ENCODE measurements at places on chromosomes 1 and 21.

GRCh38 chr21:39804240-39804639, 59.3 kb downstream of the IGSF5 start:
- H3K36me3 ChIP-seq, result no peaks in the 10 kb centered on the region
- no peak overlapping the region for H3K27ac ChIP-seq
- no peak for DNase-seq
- no peak overlapping the region for H3K4me3 ChIP-seq
- no peaks in the 10 kb centered on the region for H3K4me1 ChIP-seq
- H3K27me3 ChIP-seq, result no peaks in the 10 kb centered on the region

DNA sequence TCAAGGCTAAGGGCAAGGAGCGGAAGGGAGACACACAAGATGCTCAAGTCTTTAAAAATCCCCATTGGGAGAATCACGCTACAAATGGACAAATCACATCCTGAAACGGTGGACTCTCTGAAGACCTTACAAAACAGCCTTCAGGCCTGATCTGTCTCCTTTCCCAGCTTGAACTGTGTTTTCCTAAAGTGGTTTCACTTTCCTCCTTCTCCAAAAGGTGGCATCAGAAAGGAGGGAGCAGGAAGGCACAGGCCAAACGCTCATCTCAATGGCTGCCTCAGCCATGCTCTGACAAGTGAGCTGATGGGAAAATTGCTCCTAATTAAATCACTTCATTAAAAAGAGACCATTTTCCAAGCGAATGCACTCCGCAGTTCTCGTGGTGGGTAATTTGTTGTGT, 47.7 kb downstream of the UTP25 start:
- H3K36me3 ChIP-seq, result no peaks in the 10 kb centered on the region
- DNase-seq, result no peak
- H3K4me1 ChIP-seq, result no peaks in the 10 kb centered on the region
- peaks cover 33% of the 10 kb centered on the region for H3K27me3 ChIP-seq

- no peaks in the 10 kb centered on the region for H3K36me3 ChIP-seq
- no peak overlapping the region for H3K4me3 ChIP-seq
Observed at GRCh38 chr1:176789571-176790090, 326.7 kb downstream of the PAPPA2 start.

GRCh38 chr1:6898974-6899539, 113.8 kb downstream of the CAMTA1 start:
- H3K27ac ChIP-seq, result no peak overlapping the region
- no peaks in the 10 kb centered on the region for H3K36me3 ChIP-seq
- H3K4me3 ChIP-seq, result no peak overlapping the region
- DNase-seq, result no peak
- peaks cover 3% of the 10 kb centered on the region for H3K4me1 ChIP-seq

DNA sequence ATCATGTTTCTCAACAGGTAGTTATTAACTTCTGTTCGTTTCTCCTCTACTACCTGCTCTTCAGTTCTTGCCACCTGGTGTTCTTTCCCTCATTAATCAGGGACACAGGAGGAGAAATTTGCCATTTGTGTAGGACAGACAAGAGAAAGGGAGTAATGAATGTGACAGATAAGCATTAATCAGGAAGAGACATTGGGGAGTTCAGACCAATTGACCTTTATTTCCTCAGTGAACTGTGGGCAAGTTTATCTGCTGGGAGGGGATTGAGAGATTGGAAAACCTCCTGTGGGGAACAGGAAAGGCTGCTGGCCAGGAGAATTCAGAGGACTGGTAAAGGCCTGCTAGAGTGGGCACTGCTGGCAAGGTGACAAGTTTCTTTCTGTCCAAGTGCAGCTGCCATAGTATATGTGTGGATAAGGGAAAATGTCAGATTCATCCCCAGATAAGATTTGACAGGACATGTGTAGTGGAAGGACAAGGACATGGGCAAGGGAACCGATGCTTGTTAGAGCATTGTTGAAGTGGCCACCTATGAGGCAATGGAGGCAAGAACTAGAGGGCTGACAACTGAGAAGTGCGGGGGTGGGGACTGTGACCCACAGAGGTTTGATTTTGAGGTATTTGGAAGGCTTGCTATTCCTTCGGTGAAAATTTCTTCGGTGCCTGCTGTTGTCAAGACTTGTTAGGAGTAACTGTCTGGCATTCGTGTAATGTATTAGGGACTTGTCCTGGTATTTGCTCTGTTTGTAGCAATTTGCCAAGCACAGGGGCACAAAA, 12.6 kb downstream of the SZT2 start:
- no peak overlapping the region for H3K4me3 ChIP-seq
- peaks cover 31% of the 10 kb centered on the region for H3K36me3 ChIP-seq
- H3K27ac ChIP-seq, result no peak overlapping the region
- no peaks in the 10 kb centered on the region for H3K4me1 ChIP-seq
- H3K27me3 ChIP-seq, result no peaks in the 10 kb centered on the region

GRCh38 chr1:160413716-160414115, 13.4 kb downstream of the VANGL2 start:
- H3K4me3 ChIP-seq, result no peak overlapping the region
- H3K27ac ChIP-seq, result no peak overlapping the region
- DNase-seq, result no peak

GRCh38 chr1:41364442-41365319, 3.4 kb downstream of the FOXO6 start:
- no peak overlapping the region for H3K4me3 ChIP-seq
- H3K36me3 ChIP-seq, result no peaks in the 10 kb centered on the region
- H3K4me1 ChIP-seq, result peaks cover 3% of the 10 kb centered on the region
- peaks cover 55% of the 10 kb centered on the region for H3K27me3 ChIP-seq
- no peak overlapping the region for H3K27ac ChIP-seq
- DNase-seq, result no peak

GRCh38 chr1:228830185-228830953, 95.1 kb downstream of the RHOU start:
- no peak overlapping the region for H3K27ac ChIP-seq
- H3K4me1 ChIP-seq, result peaks cover 26% of the 10 kb centered on the region
- no peak for DNase-seq
- H3K4me3 ChIP-seq, result no peak overlapping the region
- H3K36me3 ChIP-seq, result no peaks in the 10 kb centered on the region

DNA sequence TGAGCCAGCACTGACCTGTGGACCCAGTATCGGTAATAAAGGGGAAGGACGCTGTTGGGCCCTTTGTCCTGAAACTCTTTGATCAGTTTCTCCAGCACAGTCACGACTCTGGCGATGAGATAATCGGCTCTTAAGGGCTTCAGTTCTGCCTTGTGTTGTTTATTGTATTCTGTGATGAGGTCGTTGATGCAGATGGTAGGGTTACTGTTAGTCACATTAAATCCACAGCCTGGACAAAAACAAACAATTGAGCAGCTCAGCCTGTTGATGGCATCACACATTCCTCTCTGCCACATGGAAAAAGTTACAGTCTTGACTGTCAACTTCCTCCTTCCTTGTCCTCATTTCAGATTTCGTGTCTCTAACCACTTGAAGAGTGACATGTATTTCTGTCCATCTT, 57.6 kb downstream of the SIM2 start:
- H3K4me1 ChIP-seq, result no peaks in the 10 kb centered on the region
- no peaks in the 10 kb centered on the region for H3K36me3 ChIP-seq
- no peak overlapping the region for H3K27ac ChIP-seq
- DNase-seq, result no peak

DNA sequence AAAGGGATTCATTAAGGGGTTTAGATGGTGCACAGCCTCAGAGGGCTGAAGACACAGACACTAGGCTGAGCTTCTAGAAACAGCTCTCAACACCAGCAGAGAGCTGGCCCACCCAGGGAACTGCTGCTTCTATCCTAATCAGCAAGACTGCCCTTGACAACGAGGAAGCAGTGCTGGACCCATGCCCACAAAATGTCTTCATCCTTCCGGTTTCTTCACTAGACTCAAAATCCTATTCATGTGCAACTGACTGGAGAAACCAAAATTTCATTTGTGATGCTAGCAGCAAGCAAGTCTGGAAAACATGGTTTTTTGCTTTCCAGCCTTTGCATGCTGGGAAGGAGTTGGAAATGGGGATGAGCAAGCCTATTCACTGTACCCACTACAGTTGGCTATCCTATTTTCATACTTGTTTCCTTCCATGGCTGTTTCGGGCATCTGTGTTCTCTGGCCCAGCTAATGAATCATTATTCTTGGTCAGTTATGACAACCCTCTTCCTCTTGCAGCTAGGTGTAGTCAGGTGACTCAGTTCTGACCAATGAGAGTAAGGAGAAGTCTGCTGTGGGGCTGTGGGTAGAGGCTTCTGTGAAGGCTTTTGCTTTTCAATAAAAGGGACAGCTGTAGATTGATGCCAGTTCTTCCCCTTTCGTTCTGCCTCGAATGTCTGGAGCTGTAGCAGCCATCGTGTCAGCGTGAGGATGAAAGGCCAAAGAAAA, 14.6 kb upstream of the TMEM61 start:
- H3K36me3 ChIP-seq, result no peaks in the 10 kb centered on the region
- peaks cover 5% of the 10 kb centered on the region for H3K4me1 ChIP-seq
- H3K27ac ChIP-seq, result no peak overlapping the region

DNA sequence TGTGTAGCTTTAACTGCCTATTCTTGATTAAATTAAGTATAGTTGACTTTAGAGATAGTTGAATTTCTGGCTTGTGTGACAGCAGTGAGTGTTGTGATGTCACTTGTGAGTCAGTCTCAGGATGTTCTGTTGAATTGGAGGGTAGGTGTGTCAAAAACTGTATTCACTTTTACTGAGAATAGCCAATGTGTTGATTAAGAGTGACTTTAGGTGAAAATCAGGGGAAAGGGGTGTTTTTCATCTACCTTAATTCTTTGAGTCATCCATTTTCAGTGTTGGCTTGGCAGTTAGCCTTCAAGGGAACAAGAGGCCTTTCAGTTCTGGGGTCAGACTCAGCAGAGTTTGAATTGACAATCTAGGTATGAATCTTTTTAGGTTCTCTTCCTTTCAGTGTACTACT, 75.9 kb downstream of the CDC14A start:
- H3K36me3 ChIP-seq, result peaks cover 35% of the 10 kb centered on the region
- DNase-seq, result no peak
- no peak overlapping the region for H3K4me3 ChIP-seq
- H3K4me1 ChIP-seq, result peaks cover 33% of the 10 kb centered on the region
- no peaks in the 10 kb centered on the region for H3K27me3 ChIP-seq
- no peak overlapping the region for H3K27ac ChIP-seq

DNA sequence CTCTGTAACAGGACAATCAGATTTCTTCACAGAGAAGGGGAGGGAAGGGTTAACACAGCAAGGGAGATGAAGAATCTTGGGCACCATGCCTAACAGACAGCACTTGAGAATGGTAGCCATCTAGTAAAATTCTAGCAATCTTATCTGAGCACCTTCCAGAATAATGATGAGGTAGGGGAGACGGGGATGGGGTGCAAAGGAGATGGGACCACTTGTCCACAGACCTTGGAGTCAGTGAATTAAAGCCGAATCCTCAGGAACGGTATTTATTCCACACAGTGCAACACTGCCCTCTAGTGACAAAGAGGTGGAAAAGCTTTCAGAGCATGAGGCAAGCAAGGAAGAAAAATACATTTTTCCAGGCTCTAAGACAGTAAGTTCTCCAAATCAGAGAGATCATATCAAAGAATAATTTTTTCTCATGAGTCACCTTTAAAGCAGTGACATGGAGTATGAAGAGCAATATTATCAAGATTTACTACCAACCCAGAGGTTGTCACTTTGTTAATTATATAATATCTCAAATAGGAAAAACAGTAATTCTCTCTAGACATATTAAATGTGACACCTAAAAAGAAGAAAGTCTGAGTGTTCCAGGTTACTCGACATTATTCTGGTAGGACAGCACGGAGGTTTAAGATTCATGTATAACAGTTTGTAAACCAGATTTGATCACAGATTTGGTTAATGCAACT, 43.3 kb upstream of the LPAR3 start:
- H3K27me3 ChIP-seq, result no peaks in the 10 kb centered on the region
- no peak overlapping the region for H3K4me3 ChIP-seq
- H3K36me3 ChIP-seq, result peaks cover 47% of the 10 kb centered on the region
- no peak overlapping the region for H3K27ac ChIP-seq

DNA sequence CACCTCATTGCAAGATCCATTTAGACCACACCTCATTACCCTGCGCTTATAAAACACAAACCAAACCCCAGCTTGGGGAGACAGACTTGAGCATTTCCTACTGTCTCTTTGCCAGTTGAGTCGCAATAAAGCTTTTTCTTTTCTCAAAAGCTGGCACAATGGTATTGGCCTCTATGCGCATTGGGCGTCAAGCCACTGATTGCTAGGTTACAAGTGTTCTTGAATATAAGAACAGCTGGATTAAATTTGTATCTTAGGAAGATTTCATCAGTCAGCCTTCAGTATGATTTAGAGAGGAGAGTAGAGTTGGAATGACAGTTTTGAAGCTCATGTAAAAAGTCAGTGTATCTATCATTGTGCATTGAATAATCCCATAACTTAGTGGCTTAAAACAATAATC, 84.9 kb upstream of the RAB4A start:
- no peaks in the 10 kb centered on the region for H3K36me3 ChIP-seq
- H3K27me3 ChIP-seq, result peaks cover 6% of the 10 kb centered on the region
- H3K4me3 ChIP-seq, result no peak overlapping the region
- H3K4me1 ChIP-seq, result peaks cover 16% of the 10 kb centered on the region
- DNase-seq, result no peak
- no peak overlapping the region for H3K27ac ChIP-seq

GRCh38 chr1:67843331-67843730, 10.1 kb upstream of the GNG12 start:
- no peak overlapping the region for H3K4me3 ChIP-seq
- H3K27ac ChIP-seq, result no peak overlapping the region
- peaks cover 32% of the 10 kb centered on the region for H3K27me3 ChIP-seq
- no peak for DNase-seq

DNA sequence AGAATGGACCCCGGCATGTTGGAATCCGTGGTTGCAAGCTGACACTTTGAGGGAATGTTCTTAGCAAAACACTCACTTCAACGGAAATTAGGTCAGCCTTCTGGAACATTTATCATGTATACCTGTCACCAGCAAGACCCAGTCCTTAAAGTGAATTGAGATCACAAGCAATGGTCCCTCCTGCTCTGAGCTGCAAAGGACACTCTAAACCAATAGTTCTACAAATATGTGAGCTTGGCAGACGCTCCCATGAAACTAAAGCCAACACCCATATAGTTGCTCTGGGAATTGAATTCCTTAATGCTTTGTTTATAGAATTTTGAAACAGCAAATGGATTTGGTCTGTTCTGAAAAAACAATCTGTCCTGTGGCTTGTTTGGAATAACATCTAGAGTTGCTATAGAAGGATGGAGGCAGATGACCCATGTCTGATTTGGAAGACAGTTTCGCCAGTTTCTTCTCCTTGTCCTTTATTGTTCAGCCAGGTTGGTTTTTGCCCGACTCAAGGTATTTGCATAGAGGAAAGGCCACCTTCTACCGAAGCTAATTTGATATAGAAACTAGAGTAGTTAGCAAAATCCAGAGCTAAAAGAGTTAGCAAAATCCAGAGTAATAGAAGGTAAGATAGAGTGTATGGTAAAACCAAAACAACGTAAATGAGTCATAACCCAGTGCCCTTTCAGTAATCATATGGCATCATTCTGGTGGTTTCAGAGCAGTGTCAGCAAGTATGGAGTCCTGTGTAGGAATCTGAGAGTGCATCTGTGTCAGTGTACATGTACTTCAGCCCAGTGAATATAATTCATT, 236.2 kb downstream of the NFIA start:
- peak overlapping the region; percentile 88 for H3K27ac ChIP-seq
- peaks cover 28% of the 10 kb centered on the region for H3K4me1 ChIP-seq
- peaks cover 17% of the 10 kb centered on the region for H3K27me3 ChIP-seq
- H3K4me3 ChIP-seq, result peak overlapping the region; percentile 53

GRCh38 chr1:23124259-23125026, 44.2 kb downstream of the LUZP1 start:
- H3K4me1 ChIP-seq, result peaks cover 35% of the 10 kb centered on the region
- no peaks in the 10 kb centered on the region for H3K27me3 ChIP-seq
- H3K36me3 ChIP-seq, result peaks cover 6% of the 10 kb centered on the region
